Glutamatergic neuron (in vitro differentiated cells): ENCODE measurements at places on chromosomes 1 and 21. TPM values are rescaled to one million over a fixed set of nuclear protein-coding genes. Genes with fewer than 3 reads are reported as not detected.
A peak's percentile ranks its signal among the peaks of the same experiment; 100 is the strongest.

GRCh38 chr1:1435106-1435903, at the start of gene VWA1:
Gene VWA1, plus strand, starts transcription at chr1:1435690. Its CDS starts 59 bp downstream, at chr1:1435749.
- peak within 1 kb of the TSS; percentile 80 for H3K27ac ChIP-seq
- peak within 1 kb of the TSS; percentile 90 for H3K4me3 ChIP-seq
- H3K36me3 ChIP-seq = no peaks in the 10 kb centered on the region
- peak; percentile 75 for DNase-seq
- H3K4me1 ChIP-seq = peaks cover 9% of the 10 kb centered on the region

DNA sequence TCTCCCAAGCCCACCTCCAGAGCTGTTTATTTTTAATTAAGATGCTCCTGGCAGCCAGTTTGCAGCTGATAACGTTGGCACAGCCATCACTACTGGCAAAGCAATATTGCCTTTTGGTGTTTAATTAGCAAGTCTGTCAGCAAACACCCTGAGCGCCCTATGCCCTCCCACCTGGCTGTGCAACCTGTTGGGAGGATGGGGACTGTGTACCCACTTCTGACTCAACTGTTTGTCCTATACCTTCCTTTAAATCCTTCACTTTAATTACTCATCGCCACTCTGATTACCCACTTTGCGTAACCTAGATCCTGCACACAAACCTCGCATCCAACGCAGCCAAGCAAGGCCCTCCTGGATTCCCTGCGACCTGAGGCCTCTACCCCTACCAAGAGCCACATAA, 67.1 kb downstream of the BCAR3 start:
- H3K36me3 ChIP-seq = no peaks in the 10 kb centered on the region
- H3K27me3 ChIP-seq = peaks cover 11% of the 10 kb centered on the region
- peak overlapping the region; percentile 76 for H3K4me3 ChIP-seq

The HSD3B2 gene
- not detected for total RNA-seq

The BTBD8 gene
- total RNA-seq = 13.4 TPM

The ARHGEF10L gene
- 89.8 TPM for total RNA-seq

The WNT4 gene
- total RNA-seq = not detected
